ENCODE measurements at places on chromosomes 1 and 21.

GRCh38 chr1:110310300-110310699, 28.9 kb upstream of the RBM15 start:
- DNase-seq, result no peak

- no peak for DNase-seq
Measured at GRCh38 chr1:91121366-91121765, 99.5 kb upstream of the ZNF644 start.

DNA sequence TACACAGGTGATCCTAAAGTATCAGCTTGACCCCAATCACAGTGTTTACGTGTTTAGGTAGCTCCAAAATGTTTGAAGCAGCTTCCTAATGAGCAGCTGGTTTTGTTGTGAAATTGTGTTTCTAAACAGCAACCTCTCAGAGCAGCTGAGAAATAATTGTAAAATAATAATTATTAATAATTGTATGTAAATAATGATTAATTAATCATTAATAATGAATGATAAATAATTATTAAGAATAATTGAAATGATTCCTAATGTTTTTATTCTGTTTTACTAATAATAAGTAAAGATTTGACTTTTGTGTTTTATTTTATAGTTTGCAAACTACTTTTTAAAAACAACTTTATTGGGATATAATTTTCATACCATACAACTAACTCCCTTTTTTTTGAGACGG, 182.2 kb downstream of the URB2 start:
- no peak for DNase-seq

DNA sequence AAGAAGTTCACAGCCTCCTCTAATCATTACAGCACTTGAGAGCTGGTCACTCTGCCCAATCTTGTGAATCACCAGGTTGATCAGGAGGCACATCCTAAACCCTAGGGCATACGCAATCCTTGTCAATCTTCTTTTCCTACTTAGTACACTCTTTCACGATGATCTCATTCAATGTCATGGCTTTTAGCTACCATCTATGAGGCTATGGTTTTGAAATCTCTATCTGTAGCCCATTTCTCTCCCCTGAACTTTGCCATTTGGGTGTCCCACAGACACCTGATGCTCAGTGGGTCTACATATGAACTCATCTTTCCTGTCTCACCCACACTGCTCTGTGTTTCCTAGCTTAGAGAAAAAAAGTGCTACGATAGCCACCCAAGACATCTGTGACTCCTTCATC, 1.9 kb upstream of the MED18 start:
- no peak for DNase-seq

- DNase-seq, result no peak
Measured at GRCh38 chr1:211521102-211521815, 29.3 kb upstream of the RD3 start.

DNA sequence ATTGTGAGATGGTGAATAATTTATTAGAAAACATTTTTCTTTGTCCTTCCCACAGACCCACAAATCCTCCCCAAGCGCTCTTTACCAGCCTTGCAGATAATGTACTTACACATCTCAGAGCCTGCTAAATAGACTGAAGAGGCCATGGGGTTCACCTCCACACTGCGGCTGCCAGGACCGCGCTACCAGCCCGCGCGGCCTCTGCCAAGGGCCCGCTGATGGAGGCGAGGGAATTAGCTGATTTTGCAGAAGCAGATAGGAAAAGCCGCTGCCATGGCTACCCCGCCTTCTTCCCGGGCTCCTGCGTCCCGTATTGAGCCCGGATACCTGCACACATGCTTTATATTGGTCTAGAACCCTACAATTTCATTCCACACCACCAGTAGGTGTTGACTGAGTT, 248.0 kb upstream of the FOXD3 start:
- DNase-seq, result no peak

- no peak for DNase-seq
Measured at GRCh38 chr1:74363220-74363619, 128.0 kb downstream of the TNNI3K start.

DNA sequence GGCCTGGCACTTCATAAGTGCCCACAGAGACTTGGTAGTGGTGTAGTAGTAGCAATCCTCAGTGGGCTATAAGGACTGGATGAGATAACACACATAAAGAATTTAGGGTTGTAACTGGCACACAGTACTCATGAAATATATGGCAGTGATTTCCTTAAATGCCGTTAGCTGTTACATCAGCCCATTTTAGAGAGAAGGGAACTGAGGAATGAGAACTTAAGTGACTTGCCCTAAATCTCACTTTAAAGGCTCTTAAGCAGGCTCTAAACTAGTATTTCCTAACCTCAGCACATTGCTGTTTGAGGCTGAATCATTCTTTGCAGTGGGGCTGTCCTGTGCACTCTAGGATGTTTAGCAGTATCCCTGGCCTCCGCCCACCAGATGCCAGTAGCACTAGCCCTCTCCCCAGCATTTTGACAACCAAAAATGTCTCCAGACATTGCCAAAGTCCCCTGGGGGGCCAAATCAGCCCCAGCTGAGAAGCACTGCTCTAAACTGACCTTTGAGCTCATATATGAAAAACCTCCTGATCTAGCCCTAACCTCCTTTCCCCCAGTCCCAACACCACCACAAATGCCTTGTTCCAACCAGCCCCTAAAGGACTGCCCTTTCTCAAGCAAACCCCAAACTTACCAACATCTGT, 11.6 kb downstream of the CAMK2N1 start:
- no peak for DNase-seq

GRCh38 chr21:38219049-38219628, 37.7 kb upstream of the KCNJ15 start:
- DNase-seq, result peak; percentile 43

DNA sequence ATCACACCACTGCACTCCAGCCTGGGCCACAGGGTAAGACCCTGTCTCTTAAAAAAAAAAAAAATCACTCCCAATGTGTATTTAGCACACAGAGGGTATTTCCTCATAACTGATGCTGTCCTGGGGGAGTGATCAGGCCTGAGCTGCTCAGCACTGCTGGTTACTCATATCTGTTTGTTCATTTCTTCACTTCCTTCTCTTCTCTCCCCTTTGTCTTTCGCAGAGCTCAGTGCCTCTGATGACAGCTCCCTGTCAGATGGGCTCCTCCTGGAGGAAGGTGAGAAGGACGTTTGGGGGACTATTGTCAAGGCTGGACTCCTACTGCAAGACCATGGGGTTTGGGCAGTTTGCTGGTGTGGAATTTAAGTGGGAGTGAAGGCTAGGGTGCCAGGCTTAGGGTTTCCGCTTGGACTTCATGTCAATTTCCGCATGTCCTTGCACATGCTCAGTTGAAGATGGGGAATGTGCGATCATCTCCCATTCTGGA, 13.0 kb downstream of the INAVA start:
- DNase-seq, result no peak

DNA sequence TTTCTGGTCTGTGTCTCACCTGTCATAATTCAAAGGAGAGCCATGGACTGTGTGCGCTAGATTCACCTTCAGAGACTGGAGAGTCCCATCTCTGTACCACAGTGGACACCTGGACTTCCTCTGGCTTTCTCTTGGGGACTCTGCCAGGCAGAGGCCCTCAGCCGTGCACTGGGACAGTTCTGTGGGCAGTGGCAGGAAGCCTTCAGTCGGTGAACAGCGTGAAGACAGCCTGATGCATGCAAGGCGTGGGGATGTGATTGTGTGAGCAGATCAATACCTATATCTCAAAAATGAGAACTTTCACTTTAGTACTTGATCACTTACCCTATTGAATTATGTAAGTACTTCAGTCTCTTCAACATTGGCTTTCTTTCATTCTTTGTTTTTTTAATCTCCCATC, 245.3 kb downstream of the DISC1 start:
- DNase-seq, result no peak

GRCh38 chr21:36321325-36322082, 1.5 kb downstream of the MORC3 start:
- DNase-seq, result no peak

GRCh38 chr1:78114034-78114956, 68.5 kb downstream of the GIPC2 start:
- peak; percentile 43 for DNase-seq

DNA sequence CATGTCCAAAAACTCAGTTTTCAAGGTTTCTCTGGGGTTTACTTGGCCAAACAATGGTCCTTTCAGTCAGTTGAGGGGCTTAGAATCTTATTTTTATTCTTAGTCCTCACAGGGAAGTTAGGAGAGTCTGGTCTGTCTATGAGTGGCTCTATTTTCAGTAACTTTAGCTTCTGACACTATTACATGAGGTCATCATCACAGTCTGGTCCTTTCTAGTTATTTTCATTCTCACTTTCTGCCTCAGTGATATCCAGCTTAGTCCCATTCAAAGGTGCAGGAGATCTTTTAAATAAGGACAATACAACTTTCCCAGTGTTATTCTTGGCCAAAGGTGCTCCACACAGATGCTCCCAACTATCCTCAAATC, 30.0 kb upstream of the FGGY start:
- DNase-seq, result no peak

DNA sequence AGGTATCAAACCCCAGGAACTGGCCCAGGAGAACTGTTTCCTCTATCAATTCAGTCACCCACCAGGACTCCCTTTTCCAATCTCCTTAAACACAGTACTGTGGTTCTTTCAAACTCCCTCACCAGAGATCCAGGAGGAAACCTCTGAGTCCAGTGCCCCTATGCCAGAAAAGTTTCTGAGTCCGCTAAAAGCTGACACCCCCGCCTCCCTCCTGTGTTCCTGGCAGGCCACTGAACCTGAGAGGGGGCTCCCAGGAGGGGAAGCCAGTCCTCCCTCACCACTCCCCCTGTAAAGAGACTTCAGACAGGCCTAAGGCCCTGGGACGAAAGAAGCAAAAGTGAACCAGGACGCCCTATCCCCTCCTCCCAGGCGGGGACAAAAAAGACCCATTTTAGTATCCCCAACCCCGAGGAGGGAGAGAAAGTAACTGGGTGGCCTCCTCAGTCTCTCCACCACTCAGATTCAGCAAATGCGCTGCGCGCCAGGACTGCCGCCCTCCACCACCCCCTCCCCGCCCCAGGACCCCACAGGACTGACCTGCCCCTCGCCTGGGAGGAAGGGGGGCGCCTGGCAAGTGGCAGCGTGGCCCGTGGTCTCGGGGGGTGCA, 624 bp downstream of the SLC41A1 start:
- DNase-seq, result no peak

DNA sequence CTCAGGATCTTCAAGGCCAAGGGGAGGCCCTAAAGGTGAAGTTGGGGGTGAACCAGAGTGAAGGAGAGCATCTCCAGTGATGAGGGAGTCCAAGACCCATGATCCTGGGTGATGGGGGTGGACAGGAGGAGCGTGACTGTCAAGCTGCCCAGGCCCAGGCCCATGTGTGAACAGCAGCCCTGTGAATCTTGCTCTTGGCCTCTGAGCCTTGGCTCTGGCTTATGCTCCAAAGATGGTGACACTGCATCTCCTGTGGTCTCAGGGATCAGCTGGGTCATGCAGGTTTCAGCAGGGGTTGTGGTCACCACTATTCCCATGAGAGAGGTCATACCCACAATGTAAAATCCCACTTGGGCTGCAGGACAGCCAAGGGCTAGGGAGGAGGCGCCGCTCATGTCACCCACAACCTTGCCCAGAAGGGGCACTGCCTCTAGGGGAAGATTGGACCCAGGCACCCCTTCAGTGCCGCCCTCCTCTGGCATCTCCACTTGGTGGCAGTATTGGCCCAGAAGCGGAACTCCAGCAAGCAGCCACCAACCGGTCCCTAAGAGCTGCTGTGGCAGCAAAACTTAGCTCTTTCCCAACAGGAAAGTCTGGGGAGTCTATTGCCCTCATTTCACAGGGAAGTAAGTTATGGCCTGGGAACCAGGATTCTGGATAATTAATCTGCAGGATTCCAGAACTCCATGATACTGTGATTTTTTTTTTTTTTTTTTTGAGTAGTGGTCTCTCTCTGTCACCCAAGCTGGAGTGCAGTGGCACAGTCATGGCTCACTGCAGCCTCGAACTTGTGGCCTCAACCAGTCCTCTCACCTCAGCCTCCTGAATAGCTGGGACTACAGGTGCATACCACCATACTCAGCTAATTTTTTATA, 7.5 kb upstream of the WNT3A start:
- peak; percentile 71 for DNase-seq

- no peak for DNase-seq
Measured at GRCh38 chr1:32937061-32937460, 27.5 kb downstream of the RNF19B start.

- no peak for DNase-seq
Measured at GRCh38 chr1:187264995-187265602, 436.4 kb downstream of the PLA2G4A start.

- DNase-seq, result no peak
Measured at GRCh38 chr21:34864370-34865149, 184.5 kb downstream of the RUNX1 start.

GRCh38 chr1:226248796-226249195, 25.3 kb downstream of the MIXL1 start:
- DNase-seq, result no peak

- DNase-seq, result no peak
Measured at GRCh38 chr1:218750216-218750970, 405.3 kb downstream of the TGFB2 start.

GRCh38 chr1:998745-998994, 1.2 kb downstream of the HES4 start:
- DNase-seq, result no peak

- DNase-seq, result no peak
Measured at GRCh38 chr1:234311414-234311813, 61.8 kb upstream of the COA6 start.

- no peak for DNase-seq
Measured at GRCh38 chr1:180964595-180964994, 51.9 kb downstream of the KIAA1614 start.

- DNase-seq, result no peak
Measured at GRCh38 chr1:99532276-99532580, 113.7 kb upstream of the PALMD start.

DNA sequence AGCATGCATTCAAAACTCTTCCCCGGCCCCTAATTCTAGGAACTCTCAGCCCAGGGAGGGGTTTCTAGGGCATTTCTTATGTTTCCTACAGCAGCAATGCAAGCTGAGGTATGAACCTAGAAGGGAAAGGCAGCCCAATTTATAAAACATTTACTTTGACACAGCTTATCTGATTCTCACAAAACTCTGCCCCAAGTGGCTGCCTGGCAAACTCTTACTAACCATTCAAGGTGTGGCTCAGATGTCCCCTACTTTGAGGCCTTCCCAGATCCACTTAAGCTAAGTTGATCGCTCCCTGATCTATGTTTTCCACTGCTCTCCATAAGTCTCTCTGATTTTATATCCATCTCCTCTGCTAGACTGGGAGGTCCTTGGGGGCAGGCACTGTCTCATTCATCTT, 35.4 kb downstream of the AK2 start:
- no peak for DNase-seq

GRCh38 chr1:21216835-21217811, 40.4 kb upstream of the EIF4G3 start:
- DNase-seq, result peak; percentile 70

GRCh38 chr21:32087447-32087846, 191.4 kb downstream of the MIS18A start:
- DNase-seq, result no peak

DNA sequence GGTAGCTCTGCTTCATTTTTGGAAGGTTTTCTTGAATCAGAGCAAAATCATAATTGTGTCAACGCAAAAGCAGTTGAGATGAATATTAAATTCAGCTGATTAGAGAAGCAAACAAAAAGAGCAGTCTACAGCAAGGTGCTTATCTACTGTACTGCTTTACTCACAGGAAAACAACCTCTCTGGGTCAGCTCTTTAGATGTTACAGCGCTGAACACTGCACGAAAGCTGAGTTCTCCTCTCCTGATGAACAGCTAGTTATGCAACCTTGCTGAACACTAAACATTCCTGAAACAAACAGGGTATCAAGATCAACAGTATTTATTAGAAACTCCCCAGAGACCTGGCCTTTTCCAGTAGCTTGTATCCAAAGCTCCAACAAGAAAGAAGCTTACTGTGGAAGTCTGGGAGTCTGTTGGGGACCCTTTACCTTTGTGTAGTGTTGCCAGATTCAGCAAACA, 41.3 kb downstream of the TBCE start:
- DNase-seq, result no peak

Measured in activated T-cell treated with anti-CD3 and anti-CD28 coated beads, Interleukin-2, amount 50 U/mL, for 1 hour (primary cell).